ENCODE measurements at places on chromosomes 16 and 17.
A peak's percentile ranks its signal among the peaks of the same experiment; 100 is the strongest.

GRCh38 chr17:69342896-69343644, 16.1 kb upstream of the ABCA5 start:
- DNase-seq: no peak
- no peaks in the 10 kb centered on the region for H3K27me3 ChIP-seq
- H3K4me1 ChIP-seq: no peaks in the 10 kb centered on the region
- H3K27ac ChIP-seq: no peak overlapping the region

GRCh38 chr17:82333279-82334171, at the start of gene SECTM1:
Gene SECTM1 (minus strand): TSS chr17:82333766. CDS start chr17:82327240, 6,526 bp downstream.
- H3K4me1 ChIP-seq: peaks cover 9% of the 10 kb centered on the region
- H3K4me3 ChIP-seq: peak within 1 kb of the TSS; percentile 15
- H3K36me3 ChIP-seq: no peaks in the 10 kb centered on the region
- DNase-seq: no peak

GRCh38 chr16:19850131-19850817, 34.4 kb downstream of the GPRC5B start:
- H3K27ac ChIP-seq: no peak overlapping the region
- H3K4me1 ChIP-seq: peaks cover 8% of the 10 kb centered on the region
- H3K27me3 ChIP-seq: no peaks in the 10 kb centered on the region
- H3K4me3 ChIP-seq: no peak overlapping the region
- no peak for DNase-seq

DNA sequence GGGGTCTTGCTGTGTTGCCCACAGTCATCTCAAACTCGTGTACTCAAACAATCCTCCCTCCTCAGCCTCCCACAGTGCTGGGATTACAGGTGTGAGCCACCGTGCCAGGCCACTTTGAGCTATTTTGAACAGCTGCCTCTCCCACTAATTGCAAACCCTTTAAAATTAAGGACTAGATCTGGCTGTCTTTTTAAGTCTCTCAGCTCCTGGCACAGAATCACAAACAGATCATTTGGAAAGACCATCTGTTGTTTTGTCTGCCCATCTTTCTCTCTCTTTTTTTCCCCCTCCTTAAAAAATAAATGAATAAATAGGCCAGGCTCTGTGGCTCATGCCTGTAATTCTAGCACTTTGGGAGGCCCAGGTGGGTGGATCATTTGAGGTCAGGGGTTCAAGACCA, 10.9 kb upstream of the STAT3 start:
- H3K27me3 ChIP-seq: no peaks in the 10 kb centered on the region
- H3K4me1 ChIP-seq: peaks cover 5% of the 10 kb centered on the region
- H3K36me3 ChIP-seq: no peaks in the 10 kb centered on the region
- no peak overlapping the region for H3K27ac ChIP-seq
- no peak overlapping the region for H3K4me3 ChIP-seq

GRCh38 chr17:17200311-17200710, 5.8 kb downstream of the PLD6 start:
- H3K36me3 ChIP-seq: no peaks in the 10 kb centered on the region
- H3K27ac ChIP-seq: no peak overlapping the region
- no peaks in the 10 kb centered on the region for H3K27me3 ChIP-seq
- DNase-seq: no peak
- no peak overlapping the region for H3K4me3 ChIP-seq
- no peaks in the 10 kb centered on the region for H3K4me1 ChIP-seq

Measured in iPS DF 6.9 (cell line).